ENCODE measurements at places on chromosomes 5 and 9.

- no peak for DNase-seq
These were observed 30.3 kb upstream of the AKNA start for GRCh38 chr9:114418053-114418452.

DNA sequence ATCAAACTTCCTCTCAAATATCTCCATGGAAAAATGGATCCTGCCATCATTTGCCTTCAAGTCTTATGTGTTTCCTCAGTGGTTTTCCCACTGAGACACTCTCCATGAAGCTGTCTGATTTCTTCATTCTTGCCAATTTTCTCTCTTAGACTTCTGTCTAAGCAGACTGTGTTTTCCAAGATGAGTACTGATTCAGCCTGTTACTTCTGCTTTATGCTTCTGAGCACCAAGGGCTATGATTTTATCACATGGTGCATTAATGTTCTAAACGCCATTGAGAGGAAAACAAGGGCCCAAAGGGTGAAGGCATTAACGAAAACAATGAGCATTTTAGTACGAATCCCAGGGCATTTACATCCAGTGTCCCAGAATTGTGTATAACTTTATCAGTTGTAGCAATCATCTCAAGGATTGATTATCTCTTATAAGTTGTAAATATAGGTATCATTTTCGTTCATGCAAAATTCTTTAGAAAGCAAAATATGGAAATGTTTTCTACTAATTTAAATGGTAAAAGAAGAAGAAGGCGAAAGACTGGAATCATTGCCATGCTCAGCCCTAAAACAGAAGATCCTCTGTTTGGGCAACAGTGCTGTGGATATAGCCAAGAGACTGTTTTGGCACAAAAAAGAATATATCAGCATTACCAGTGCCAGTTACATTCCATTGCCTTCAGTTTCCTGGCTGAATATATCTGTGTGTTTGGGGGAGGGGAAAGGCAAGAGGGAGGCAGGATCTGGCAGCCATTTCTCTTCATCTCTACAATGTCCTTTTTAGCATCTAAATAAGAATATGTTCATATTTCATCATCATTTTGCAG is 537.6 kb downstream of the ANXA1 start:
- no peak for DNase-seq

DNA sequence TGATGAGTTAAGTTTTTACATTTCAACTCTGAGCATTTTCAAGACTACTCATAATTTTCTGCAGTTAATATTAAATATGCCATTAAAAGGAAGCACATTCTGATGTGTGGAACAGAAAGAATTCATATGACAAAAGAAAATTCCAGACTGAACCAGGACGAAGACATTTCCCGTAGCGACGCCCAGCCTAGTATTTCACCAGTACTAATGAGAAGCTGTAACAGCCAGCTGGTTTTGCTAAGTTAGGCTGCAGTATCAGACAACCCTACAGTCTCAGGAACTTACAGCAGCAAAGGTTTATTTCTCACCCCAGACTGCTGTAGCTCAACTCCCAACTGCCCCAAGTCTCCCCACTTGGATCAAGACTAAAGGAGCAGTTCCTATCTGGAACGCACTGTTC is 91.6 kb downstream of the TMEM174 start:
- DNase-seq, result no peak

- no peak for DNase-seq
These were observed 398.9 kb upstream of the PCSK5 start for GRCh38 chr9:75491533-75491932.

- peak; percentile 83 for DNase-seq
These were observed 54.9 kb downstream of the NDST1 start for GRCh38 chr5:150562832-150563231.

GRCh38 chr9:122978601-122979000 is 37.8 kb downstream of the RABGAP1 start:
- DNase-seq, result peak; percentile 4

DNA sequence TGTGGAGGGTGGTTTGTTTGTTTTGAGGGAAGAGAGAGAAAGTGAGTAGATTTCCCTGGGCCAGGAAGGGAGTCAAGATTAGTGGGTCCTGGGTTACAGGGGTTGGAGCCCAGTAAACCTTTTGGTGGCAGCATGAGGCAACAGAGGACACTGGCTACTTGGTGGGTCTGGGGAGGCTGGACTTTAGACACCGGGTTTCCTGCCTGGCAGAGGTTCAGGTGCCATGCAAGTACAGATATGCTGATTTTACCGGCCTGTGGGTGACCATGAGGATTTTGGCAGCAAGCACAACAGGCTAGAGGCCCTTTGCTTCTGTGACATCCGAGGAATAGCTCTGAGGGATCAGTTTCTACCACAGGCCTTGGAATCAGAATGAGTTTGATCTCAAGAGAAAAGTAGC is 18.9 kb downstream of the MAST4 start:
- no peak for DNase-seq

DNA sequence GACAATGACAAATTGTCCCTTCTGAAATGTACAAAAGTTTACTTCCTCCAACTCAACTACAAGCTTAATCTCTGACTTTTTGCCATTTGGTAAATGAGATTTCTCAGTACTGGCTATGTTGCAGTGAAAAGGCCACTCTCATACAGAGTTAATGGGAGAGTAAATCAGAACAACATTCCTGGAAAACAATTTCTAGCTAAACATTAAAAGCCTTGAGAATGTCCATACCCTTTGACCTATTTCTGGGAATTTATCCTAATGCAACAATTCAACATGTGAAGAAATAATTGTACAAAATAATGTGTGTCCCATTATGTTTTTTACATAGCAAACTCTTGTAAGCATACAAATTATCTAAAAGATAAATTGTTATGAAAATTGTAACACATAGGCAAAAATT is 56.3 kb upstream of the SPEF2 start:
- no peak for DNase-seq

GRCh38 chr5:131386779-131387178 is 122.9 kb downstream of the CDC42SE2 start:
- peak; percentile 35 for DNase-seq

DNA sequence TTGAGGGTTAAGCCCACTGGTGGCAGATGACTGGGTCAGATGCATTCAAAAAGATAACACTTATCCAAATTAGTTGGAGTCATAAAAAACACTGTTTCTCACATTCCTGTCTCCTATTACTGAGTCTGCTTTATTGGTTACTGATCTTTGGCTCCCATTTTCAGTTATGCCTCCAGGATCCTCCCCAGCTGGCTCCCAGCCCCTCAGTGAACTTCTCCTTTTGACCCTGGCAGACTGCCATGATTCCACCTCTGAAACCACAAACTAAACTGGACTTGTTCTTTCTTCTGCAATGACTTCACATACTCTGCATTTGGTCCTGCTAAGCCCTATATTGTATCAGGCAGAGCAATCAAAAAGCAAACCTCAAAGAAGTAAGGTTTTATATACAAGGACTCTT is 860.8 kb upstream of the DMAC1 start:
- DNase-seq, result no peak

- DNase-seq, result peak; percentile 31
These were observed 8.7 kb upstream of the SEMA6A start for GRCh38 chr5:116583085-116583861.

DNA sequence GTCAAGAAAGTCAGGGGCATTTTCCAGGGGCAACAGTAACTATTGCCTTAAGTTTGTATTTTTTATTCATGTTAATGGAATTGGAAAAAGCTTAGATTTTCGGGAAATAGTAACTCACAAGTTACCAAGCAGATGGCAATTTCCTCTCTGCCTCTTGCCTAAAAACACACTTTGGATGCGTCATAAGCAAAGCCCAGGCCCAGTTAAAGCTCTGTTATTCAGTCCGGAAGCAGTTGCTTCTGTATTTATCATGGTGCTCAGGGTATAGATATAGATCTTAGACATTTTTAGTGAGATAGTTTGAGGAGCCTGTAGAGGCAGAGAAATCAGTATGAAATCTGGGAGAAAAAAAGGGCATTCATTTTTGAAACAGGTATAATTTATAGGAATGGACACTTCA is 260.3 kb upstream of the TNC start:
- no peak for DNase-seq

GRCh38 chr9:37565661-37566618 is 10.2 kb downstream of the FBXO10 start:
- no peak for DNase-seq

DNA sequence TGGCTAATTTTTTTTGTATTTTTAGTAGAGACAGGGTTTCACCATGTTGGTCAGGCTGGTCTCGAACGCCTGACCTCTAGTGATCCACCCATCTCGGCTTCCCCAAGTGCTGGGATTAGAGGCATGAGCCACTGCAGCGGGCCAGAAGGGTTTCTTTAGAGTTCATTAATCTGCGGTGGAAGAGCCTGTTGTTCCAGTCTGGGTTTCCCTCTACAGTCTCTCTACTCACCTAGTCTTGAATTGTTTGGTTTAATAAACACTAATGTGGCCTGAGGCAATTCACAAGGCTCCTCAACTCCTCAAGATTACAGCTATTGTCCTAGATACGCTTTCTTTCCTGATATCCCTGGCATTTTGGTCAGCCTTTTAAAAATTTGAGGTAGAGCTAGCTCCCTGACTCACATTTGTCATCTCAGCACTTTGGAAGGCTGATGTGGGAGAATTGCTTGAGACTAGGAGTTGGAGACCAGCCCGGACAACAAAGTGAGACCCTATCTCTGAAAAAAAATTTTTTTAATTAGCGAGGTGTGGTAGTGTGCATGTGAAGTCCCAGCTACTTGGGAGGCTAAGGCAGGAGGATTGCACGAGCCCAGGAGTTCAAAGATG is 4.6 kb upstream of the SAR1B start:
- peak; percentile 74 for DNase-seq

DNA sequence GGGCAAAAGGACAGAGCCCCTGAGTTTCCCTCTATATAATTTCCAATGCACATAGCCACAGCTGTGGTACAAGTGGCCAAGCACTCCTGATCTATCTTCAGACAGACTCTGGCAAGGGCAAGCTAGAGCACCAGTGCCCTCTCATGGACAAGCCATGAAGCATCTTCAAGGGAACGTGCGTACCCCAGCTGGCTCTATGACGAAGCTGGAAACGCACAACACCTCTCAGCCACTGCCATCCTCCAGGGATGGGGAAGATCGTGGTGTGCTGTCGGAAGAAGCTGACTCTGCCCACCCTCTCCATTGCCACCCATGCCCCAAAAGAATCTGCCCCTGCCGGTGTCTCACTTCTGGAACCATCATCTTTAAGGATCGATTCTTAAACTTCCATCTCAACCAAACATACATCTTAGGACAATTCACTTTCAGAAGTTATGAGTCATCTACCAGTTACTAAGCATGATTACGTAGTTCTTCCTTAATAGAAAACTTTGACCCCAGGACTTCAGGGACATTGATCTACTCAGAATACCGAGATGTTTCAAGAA is 482.9 kb downstream of the AGTPBP1 start:
- DNase-seq, result peak; percentile 34

DNA sequence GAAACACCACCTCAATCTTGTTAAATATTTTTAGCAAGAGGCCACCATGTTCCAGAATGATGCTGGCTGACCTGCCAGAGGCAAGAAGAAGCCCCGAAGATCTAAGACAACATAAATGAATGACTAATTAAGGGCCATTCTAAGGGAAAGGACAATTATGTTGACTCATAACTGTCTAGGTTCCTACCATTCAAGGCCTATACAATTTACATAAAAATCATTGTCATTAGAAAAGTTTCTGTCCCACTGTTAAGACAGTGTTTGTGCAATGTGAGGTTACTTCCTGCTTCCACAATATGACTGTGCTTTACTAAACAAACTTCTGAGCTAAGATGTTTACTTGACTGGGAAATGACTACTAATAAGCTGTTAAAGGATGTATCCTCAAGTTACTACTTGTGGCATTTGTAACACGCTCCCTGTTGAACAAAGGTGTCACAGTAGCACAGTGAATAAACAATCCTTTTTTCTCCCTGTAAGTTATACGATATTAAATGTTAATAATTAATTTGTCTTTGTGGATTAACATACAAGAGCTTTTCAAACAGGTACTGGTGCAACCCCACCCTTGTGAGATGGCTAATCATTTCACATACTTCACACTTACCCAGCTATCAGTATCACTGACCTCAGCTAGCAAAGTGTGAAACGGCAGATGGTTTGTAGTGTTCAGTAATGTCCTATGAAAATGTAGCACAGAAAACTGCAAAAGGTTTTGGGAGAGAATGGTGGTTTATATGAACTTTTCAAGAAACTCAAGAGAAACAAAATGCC is 195.8 kb downstream of the EFNA5 start:
- peak; percentile 67 for DNase-seq

DNA sequence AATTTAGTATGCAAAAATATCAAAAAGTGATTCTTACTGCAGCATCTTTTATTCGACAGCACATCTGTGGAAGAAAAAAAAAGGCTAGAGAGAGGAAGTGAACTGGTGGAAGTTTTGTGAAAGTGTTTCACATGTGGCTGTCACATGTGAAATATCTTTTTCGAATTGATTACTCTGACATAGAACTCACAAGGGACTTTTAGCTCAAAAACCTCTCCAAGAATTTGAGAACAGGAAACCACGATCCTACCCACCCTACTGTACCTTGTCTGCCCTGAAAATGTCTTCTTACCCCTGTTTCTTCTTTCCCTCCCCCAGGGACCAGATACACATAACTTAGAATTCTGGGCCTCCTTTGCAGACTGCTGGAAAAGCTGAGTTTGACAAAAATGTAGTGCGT is 106.5 kb upstream of the PRRC1 start:
- DNase-seq, result no peak

DNA sequence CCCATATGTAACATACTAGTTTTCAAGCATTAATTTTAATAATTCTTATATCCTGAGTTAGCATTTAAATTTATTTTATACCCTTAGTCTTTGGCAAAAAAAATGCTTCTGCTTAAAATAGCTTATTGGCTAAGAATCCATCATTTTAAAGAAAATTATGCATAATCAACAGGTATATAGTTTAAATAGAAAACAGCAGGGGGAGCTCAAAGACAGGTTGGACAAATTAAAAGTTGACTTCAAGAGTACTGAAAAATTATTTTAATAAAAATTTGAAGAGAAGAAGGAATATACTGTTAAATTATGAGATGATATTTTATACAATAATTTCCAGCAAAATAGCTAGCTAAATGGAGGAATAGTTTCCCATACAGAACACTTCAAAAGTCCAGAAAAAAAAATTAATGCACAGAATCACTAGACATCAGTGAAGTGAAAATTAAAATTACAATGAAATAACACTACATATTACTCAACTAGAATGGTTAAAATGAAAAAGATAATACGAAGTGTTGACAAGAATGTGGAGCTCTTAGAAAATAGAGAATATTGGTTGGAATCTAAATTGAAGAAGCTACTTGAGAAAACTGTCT is 387.1 kb downstream of the PDE4D start:
- DNase-seq, result peak; percentile 44

DNA sequence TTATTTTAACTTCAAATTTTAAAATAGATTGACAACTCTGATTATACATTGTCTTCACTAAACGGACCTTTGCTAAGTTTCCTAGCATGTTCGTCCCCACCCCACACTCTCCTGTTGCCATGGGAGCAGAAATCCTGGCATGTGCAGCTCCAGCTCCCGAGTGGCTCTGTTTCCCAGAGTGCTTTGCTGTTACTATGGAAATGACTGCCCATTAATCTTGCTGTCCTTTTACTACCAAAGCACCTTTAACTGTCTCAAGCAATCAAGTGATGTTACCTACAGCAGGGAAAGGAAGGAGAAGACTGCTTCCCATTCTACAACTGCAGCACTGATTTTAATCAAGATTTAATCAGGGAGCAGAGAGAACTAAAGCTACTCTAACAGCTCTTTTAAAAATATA is 212.0 kb upstream of the KIF2A start:
- DNase-seq, result peak; percentile 17

- DNase-seq, result no peak
These were observed 72.9 kb upstream of the NIPAL4 start for GRCh38 chr5:157387041-157387563.

GRCh38 chr5:1118231-1118698 is 6.4 kb upstream of the SLC12A7 start:
- DNase-seq, result peak; percentile 49

All from PC-3 (cell line).